ENCODE measurements at places on chromosomes 6 and 20. TPM values are rescaled to one million over a fixed set of nuclear protein-coding genes. Genes with fewer than 3 reads are reported as not detected.
A peak's percentile ranks its signal among the peaks of the same experiment; 100 is the strongest.

DNA sequence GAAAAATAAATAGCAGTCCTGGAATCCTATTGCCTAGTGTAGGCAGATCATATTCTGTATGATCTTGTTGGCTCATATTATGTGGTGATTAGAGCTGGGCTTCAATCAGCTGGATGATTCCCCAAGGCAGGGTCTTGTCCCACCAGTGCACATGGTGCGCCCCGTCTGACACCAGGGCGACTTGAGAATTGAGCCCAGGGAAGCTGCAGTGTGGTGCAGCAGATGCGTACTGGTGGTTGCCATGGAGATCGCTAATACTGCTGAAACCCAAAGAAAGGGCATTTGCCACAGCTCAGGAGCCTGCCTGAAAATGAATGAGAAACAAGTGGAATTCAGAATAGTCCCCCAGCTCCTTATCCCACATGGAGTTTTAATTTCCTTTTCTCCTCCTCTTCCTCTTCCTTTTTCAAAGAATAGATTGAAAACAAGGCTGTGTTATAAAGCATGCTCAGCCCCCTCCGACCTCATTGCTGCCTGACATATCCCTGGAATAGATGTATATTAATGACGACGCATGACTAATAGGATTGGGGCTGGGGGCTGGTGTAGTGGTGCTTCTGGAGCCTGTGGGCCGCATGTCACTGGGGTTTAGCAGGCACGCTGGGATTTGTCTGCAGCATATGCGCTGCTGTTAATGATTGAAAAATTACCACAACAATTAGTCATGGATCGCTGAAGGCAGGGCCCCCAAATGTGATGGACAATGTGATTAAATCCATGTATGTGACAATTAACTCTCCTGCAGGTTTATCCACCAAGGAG is 210.5 kb downstream of the FARS2 start:
- no peak overlapping the region for H3K27ac ChIP-seq
- no peaks in the 10 kb centered on the region for H3K4me1 ChIP-seq
- H3K4me3 ChIP-seq, result no peak overlapping the region
- no peaks in the 10 kb centered on the region for H3K27me3 ChIP-seq
- H3K36me3 ChIP-seq, result no peaks in the 10 kb centered on the region
- no peak for DNase-seq

GRCh38 chr6:34223381-34223955 is 13.2 kb upstream of the HMGA1 start:
- H3K4me1 ChIP-seq, result peaks cover 26% of the 10 kb centered on the region
- no peaks in the 10 kb centered on the region for H3K27me3 ChIP-seq
- peak overlapping the region; percentile 47 for H3K4me3 ChIP-seq
- DNase-seq, result no peak
- no peaks in the 10 kb centered on the region for H3K36me3 ChIP-seq

DNA sequence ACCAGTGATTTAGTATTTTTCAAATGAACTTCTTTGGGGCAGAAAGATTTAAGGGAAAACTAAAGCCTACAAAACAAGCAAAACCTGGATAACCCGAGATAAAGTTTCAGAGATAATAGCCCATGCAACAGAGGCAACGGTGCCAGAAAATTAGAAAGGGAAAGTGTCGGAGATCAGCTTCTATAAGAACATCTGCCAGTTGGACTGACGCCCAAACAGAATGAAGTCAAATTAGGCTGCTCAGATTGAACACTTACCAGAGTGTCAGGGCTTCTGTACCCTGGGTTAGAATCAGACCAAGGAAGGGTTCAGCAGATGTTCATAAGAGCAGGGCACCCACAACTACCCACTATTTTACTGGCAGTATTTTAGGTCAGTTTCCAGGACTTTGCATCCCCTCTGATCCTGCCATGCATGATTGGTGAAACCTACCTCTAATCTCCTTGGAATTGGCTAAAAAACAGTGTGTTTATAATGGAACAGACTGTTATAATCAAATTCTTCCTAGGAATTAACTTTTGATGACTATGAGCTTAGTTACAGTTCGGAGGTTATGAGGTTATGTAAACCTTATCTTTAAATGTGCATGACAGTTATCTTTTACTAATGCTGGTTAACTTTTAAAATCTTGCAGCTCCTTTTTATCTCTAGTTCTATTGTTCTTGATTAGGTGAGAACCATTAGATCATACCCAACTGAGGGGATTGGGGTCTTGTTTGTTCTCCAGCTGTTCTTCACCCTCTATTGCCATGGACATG is 13.1 kb downstream of the BMP2 start:
- H3K4me3 ChIP-seq, result no peak overlapping the region
- DNase-seq, result no peak

- H3K27me3 ChIP-seq, result no peaks in the 10 kb centered on the region
- no peak for DNase-seq
- H3K27ac ChIP-seq, result no peak overlapping the region
- H3K4me3 ChIP-seq, result no peak overlapping the region
Measured at GRCh38 chr6:44712353-44713111, 325.0 kb downstream of the CDC5L start.

DNA sequence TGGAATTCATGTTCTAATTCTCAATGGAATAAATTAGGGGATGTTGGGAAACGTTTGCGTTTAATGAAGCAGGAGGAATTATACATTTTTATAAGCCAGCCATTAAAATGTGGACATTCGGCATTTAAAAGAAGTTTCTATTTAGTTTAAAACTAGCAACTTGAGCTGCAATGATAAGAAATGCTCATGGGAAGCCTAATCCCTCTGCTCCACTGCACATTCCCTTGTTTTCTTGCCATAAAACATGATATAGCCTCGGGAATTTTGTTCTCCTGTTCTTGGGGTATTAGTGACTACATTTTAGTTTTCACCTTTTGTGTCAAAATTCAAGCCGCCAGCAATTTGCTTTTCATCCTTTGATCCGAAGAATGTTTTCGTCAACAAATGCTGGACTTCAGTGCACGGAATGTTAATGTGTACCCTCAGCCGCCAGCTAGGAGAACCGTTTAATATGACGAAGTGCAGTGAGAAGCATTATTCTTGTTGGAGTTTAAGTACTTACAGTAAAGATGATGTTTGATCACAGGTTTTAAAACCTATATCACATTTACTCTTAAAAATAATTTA is 137.9 kb downstream of the HIVEP1 start:
- no peak overlapping the region for H3K4me3 ChIP-seq
- H3K36me3 ChIP-seq, result no peaks in the 10 kb centered on the region
- peaks cover 33% of the 10 kb centered on the region for H3K4me1 ChIP-seq
- H3K27ac ChIP-seq, result peak overlapping the region; percentile 86
- no peaks in the 10 kb centered on the region for H3K27me3 ChIP-seq

GRCh38 chr6:127343809-127344659 is 625 bp upstream of the ECHDC1 start:
- no peaks in the 10 kb centered on the region for H3K27me3 ChIP-seq
- peaks cover 15% of the 10 kb centered on the region for H3K36me3 ChIP-seq
- H3K4me3 ChIP-seq, result peak overlapping the region; percentile 53
- peak; percentile 62 for DNase-seq
- peaks cover 44% of the 10 kb centered on the region for H3K4me1 ChIP-seq

Gene BPIFA1
- not detected for total RNA-seq
